ENCODE measurements at places on chromosomes 13 and 19.

DNA sequence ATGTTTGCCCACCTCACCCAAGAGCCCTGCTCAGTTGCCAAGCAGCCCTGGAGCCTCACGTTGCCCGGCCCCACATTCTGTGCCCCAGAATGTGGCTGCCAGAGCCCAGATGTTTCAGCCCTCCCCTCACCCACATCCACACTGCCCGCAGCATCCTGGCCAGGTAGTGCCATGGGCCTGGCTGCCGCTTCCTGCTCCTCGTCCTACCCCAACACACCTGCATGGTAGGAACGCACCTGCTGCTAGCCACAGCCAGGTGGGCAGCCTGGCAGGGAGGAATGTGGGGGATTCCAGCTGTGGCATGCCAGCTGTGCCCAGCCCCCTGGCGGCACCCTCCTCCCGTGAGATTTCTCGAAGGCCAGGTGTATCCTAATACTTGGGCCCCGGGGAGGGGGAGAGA is 7.5 kb upstream of the NFIX start:
- no peak for DNase-seq

- DNase-seq: no peak
These were observed 219.0 kb upstream of the SPRY2 start for GRCh38 chr13:80559944-80560343.

DNA sequence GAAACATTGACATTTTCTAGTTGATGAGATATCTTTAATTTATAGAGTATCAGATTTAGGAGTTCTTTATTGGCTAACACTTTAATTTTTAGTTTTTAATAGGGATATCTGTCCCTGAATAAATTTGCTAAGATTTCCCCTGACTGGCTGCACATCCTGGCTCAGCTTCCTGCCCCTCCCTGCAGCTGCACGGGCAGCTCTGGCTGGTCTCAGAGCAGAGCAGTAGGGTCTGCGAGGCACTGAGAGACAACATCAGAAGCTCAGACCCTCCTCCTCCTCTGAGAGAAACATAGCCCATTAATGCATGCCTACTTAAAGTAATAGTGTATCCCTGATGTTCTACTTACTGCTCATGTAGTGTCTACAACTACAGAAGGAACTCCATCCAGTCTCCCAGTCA is 139.2 kb downstream of the TNFSF13B start:
- no peak for DNase-seq

- DNase-seq: no peak
These were observed 11.3 kb upstream of the LPAR6 start for GRCh38 chr13:48424212-48424611.

DNA sequence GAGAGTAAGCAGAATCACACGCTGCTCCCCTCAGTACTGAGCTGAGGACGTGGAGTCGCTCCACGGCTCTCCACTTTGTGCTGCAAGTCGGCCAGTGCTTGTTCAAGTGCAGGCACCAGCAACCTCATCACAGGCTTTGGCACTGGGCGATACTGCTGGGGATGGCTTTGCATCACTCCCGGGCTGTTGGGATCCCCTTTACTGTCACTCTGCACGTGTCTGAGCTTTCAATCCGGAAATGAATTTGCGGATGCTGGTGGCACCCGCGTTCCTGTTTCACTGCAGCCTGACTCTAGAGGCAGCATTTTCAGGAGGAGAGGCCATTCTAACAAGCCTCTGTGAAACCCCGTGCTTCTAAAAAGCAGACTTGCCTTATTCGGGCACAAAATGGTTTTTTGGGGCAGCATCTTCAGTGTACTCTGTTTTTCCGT is 19.1 kb downstream of the SMARCA4 start:
- no peak for DNase-seq

DNA sequence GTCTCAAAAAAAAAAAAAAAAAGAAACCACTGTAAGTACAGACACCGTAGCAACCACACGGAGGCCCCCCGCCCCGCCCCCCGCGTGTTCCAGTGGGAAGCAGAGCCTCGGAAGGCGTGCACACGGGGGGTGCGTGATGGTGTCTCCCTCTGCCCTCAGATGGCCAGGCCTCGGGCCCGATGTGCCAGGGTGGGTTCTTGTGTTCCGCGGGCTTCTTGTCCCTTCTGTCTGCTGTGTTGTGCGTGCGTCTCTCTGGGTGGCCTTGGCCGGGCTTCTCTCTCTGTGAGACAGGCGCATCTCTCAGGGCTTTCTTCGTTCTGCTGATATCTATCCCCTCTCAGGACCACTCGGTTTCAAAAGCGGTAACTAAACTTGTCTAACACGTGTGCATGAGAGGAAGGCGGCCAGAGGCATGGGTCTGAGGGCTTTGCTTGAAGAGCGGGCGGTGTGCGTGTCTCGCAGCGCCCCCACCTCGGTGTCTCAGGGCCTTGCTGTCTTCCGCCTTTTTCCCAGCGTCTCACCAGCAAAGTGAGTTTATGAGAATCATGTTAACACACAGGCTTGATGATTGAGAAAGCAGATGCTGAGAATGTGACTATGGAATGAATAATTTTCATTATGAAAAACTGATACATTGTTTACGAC is 12.6 kb downstream of the ATP11A start:
- no peak for DNase-seq

GRCh38 chr13:111389621-111390521 is 69.4 kb downstream of the TEX29 start:
- no peak for DNase-seq

GRCh38 chr13:20125129-20125782 is 35.6 kb downstream of the GJA3 start:
- DNase-seq: no peak

GRCh38 chr19:2239173-2239572 is 2.5 kb downstream of the SF3A2 start:
- no peak for DNase-seq

All from skeletal muscle cell (primary cell).